ENCODE measurements at places on chromosomes 11 and 22. TPM values are rescaled to one million over a fixed set of nuclear protein-coding genes. Genes with fewer than 3 reads are reported as not detected.

GRCh38 chr11:16804104-16804947 lies 65.9 kb downstream of the C11orf58 start:
- no peaks in the 10 kb centered on the region for H3K4me1 ChIP-seq
- DNase-seq, result no peak
- H3K36me3 ChIP-seq, result no peaks in the 10 kb centered on the region
- no peak overlapping the region for H3K4me3 ChIP-seq

DNA sequence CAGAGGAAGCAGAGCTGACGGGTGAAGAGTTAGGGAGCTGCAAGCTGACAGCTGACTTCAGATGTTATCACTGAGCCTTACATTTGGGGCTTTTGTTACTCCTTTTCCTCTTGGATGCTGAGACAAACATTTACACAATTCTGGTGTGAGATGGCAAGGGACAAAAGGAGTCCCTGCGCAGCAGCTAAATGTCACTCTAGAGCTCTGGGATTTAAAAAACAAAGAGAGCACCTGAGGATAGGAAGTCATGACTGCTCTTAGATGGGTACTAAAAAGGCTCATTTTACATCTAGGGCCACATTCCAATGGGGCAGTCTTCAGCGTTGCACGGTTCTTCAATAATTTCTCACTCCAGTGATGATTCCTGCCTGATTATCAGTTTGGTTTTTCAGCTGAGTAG lies 204.5 kb downstream of the RAB38 start:
- no peak for DNase-seq
- H3K27ac ChIP-seq, result no peak overlapping the region
- H3K27me3 ChIP-seq, result no peaks in the 10 kb centered on the region
- no peak overlapping the region for H3K4me3 ChIP-seq
- 0 out of 2 replicates have a peak, but pooled peaks cover 7% of the 10 kb centered on the region for H3K4me1 ChIP-seq

DNA sequence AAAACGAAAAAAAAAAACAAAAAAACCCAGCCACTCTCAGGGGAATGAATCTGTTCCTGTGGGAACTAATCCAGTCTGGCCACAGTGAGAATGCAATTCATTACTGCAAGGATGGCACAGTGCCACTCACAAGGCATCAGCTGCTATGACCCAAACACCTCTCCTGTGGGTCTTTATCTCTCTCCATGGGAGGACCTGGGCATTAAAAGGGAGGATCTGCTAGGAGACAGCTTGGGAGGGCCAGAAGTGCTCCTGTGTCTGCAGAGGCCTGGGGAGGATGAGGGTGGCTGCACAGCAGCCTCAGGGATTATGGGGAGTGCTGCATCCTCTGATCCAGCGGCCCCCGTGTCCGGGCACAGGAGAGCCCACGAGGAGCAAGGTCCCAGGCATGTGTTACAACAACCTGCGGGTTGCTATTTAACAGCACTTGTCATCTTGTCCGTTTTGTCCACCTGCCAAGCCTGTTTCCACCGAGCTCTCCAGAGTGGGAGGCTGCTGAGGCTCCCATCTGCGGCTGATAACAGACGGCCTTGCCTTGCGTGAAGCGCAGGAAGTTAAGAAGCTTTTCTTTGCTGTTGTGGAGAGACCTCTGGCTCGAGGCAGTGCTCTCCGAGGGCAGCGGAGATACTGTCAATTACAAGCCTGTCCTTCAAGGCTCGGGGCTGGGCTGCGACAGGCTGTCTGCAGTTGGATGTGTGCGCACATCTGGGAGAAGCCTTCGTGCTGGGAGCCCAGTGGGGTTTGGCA lies 97.7 kb downstream of the NXPE2 start:
- no peaks in the 10 kb centered on the region for H3K36me3 ChIP-seq
- H3K4me3 ChIP-seq, result no peak overlapping the region
- no peak overlapping the region for H3K27ac ChIP-seq
- DNase-seq, result no peak
- H3K27me3 ChIP-seq, result peaks cover 8% of the 10 kb centered on the region

- no peak overlapping the region for H3K4me3 ChIP-seq
- H3K36me3 ChIP-seq, result no peaks in the 10 kb centered on the region
- H3K4me1 ChIP-seq, result no peaks in the 10 kb centered on the region
- no peak overlapping the region for H3K27ac ChIP-seq
- no peak for DNase-seq
These were observed 10.6 kb downstream of the ELF5 start for GRCh38 chr11:34502949-34503348.

Gene CNTF
- total RNA-seq, result 1.5 TPM

- no peak for DNase-seq
- H3K27ac ChIP-seq, result no peak overlapping the region
- no peaks in the 10 kb centered on the region for H3K36me3 ChIP-seq
- H3K4me1 ChIP-seq, result peaks cover 9% of the 10 kb centered on the region
- H3K4me3 ChIP-seq, result peak overlapping the region; percentile 55
- H3K27me3 ChIP-seq, result peaks cover 11% of the 10 kb centered on the region
These were observed 831 bp downstream of the CHST1 start for GRCh38 chr11:45664376-45665205.

GRCh38 chr11:102929972-102930371 lies 25.6 kb downstream of the MMP13 start:
- H3K4me3 ChIP-seq, result no peak overlapping the region
- H3K27ac ChIP-seq, result no peak overlapping the region
- no peaks in the 10 kb centered on the region for H3K36me3 ChIP-seq
- DNase-seq, result no peak

DNA sequence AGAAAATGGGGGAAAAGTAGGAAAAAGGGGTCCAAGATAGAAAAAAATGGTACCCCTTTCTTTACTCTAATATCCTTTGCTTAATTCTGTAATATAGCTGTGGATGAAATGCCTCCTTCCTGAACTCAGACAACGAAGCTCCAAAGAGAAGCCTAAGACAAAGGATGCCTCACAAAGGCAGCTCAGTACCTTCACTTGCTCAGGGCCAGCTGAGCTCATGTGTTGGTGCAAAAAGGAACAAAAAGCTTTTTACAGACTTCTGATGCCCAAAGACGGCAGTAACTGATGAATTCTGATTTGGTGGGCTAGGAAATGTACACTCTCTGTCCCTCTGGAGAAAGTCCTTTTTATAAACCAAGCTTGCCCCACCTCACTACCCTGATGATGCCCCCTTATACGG lies 77.5 kb downstream of the DENND5A start:
- no peaks in the 10 kb centered on the region for H3K4me1 ChIP-seq
- H3K4me3 ChIP-seq, result no peak overlapping the region
- H3K36me3 ChIP-seq, result peaks cover 39% of the 10 kb centered on the region
- no peaks in the 10 kb centered on the region for H3K27me3 ChIP-seq
- H3K27ac ChIP-seq, result no peak overlapping the region
- no peak for DNase-seq

GRCh38 chr11:34028425-34028824 lies 23.1 kb upstream of the CAPRIN1 start:
- H3K27ac ChIP-seq, result no peak overlapping the region
- no peak for DNase-seq
- no peaks in the 10 kb centered on the region for H3K36me3 ChIP-seq

Gene VWCE
- 12.3 TPM for total RNA-seq

Gene OR5A1
- total RNA-seq, result not detected

- H3K27ac ChIP-seq, result no peak overlapping the region
- H3K4me1 ChIP-seq, result peaks cover 12% of the 10 kb centered on the region
- peak overlapping the region; percentile 92 for H3K4me3 ChIP-seq
These were observed 1.4 kb downstream of the PNPLA2 start for GRCh38 chr11:819943-820649.

Gene PHETA2
- total RNA-seq, result 8.0 TPM

DNA sequence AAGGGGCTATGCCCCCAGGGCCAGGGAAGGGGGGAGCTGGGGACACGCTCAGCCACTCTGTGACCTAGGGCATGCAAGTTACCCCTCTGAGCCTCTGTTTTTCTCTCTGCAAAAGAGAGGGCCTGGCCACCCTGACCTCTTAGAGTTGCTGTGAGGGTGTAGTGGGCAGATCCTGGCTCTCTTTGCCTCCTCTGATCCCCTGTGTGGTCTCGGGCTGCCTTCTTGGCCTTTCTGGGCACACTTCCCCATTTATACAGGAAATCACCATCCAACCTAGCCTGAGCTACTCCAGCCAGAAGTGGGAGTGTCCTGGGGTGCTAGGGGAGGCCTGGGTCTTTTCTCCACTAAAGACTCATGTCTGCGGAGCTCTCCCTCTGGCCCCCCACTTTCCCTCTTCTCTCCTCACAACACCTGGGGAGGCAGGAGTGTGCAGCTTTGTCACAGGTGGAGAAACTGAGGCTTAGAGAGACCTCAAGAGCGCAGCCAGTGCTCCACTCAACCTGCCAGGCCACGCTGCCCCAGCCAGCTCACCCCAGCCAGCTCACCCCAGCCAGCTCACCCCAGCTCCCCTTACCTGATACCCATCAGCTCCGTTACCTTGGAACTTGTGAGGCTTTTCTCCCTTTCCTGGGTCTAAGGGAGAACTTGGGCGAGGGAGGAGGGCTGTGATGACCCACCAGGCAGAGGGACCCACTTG lies 1.4 kb downstream of the AIFM3 start:
- no peak overlapping the region for H3K27ac ChIP-seq
- DNase-seq, result no peak
- peaks cover 10% of the 10 kb centered on the region for H3K4me1 ChIP-seq
- no peaks in the 10 kb centered on the region for H3K36me3 ChIP-seq
- peak overlapping the region; percentile 39 for H3K4me3 ChIP-seq

GRCh38 chr11:133323354-133323753 lies 208.9 kb downstream of the OPCML start:
- H3K4me1 ChIP-seq, result peaks cover 2% of the 10 kb centered on the region
- DNase-seq, result no peak
- H3K4me3 ChIP-seq, result no peak overlapping the region
- no peaks in the 10 kb centered on the region for H3K36me3 ChIP-seq
- no peaks in the 10 kb centered on the region for H3K27me3 ChIP-seq

Gene TYR
- not detected for total RNA-seq

Gene MS4A4E
- not detected for total RNA-seq

GRCh38 chr22:41674846-41675340 lies 13.8 kb downstream of the SNU13 start:
- H3K4me1 ChIP-seq, result no peaks in the 10 kb centered on the region
- no peak for DNase-seq
- H3K27ac ChIP-seq, result no peak overlapping the region
- no peak overlapping the region for H3K4me3 ChIP-seq
- H3K36me3 ChIP-seq, result peaks cover 28% of the 10 kb centered on the region

Gene ALX4
- not detected for total RNA-seq

DNA sequence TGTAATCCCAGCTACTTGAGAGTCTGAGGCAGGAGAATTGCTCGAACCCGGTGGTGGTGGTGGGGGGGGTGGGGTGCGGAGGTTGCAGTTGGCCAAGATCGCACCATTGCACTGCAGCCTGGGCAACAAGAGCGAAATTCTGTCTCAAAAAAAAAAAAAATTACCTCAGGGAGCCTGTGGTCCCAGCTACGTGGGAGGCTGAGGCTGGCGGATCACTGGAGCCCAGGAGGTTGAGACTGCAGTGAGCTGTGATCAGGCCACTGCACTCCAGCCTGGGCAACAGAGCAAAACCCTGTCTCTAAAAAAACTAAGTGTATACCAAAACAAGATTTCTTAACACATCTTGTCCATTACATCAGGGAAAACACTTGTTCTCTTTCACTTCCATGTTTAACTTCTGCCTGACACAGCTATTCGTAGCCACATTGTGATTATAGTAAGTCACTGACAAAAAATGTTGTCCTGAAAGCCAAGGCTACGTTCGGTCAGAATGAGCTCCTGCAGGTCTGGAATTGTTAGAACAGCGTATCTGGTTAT lies 1.4 kb downstream of the TMEM80 start:
- no peaks in the 10 kb centered on the region for H3K27me3 ChIP-seq
- H3K36me3 ChIP-seq, result no peaks in the 10 kb centered on the region
- H3K27ac ChIP-seq, result no peak overlapping the region
- peaks cover 14% of the 10 kb centered on the region for H3K4me1 ChIP-seq
- DNase-seq, result no peak

Gene ASCL3
- total RNA-seq, result not detected

DNA sequence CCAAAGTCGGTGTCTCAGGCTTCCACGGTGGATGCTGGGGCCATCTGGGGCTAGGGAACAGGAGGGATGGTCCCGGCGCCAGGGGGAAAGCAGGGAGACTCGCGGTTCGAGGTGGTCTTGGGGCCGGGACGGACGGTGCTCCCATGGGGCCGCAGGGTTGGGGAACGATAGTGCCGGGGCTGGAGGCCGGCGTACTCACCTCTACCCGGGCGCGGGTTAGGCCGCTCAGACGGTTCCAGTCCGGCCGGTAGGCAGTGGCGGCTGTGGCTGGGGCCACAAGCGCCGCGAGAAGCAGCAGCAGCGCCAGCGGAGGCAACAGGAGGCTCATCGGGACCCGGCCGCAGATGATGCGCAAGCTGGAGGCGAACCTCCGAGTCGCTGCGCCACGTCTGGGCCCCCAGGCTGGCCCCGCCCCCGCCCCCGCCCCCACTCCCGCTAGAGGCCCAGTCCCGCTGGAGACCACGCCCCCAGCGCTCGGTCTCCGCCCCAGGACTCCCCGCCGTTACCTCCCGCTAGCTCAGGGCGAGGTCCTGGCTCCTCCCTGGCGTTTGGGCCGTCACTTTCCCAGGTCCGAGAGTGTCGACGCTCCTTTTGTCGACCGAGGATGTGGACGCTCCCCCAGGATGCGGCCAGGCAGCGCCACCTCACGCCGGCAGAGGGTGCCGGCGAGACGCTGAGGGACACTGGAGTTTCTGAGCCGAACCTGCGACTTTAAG lies at the start of gene SELENOM:
Gene SELENOM, minus strand, starts transcription at position 391 of the 716 bp plus-strand sequence. Its CDS starts 63 bp downstream, at position 328.
- no peak within 1 kb of the TSS for H3K27ac ChIP-seq
- H3K4me3 ChIP-seq, result peak within 1 kb of the TSS; percentile 69
- peaks cover 23% of the 10 kb centered on the region for H3K27me3 ChIP-seq
- DNase-seq, result peak; percentile 89
- peaks cover 12% of the 10 kb centered on the region for H3K4me1 ChIP-seq

Gene GNAZ
- total RNA-seq, result 9.6 TPM

Gene PKP3
- total RNA-seq, result 28.5 TPM

GRCh38 chr11:134118006-134118405 lies 49.1 kb downstream of the JAM3 start:
- H3K27me3 ChIP-seq, result no peaks in the 10 kb centered on the region
- no peak overlapping the region for H3K27ac ChIP-seq
- peaks cover 9% of the 10 kb centered on the region for H3K4me1 ChIP-seq
- no peak for DNase-seq
- no peak overlapping the region for H3K4me3 ChIP-seq
- no peaks in the 10 kb centered on the region for H3K36me3 ChIP-seq

- H3K27me3 ChIP-seq, result no peaks in the 10 kb centered on the region
- DNase-seq, result no peak
- no peak overlapping the region for H3K4me3 ChIP-seq
- no peaks in the 10 kb centered on the region for H3K36me3 ChIP-seq
- no peak overlapping the region for H3K27ac ChIP-seq
- H3K4me1 ChIP-seq, result no peaks in the 10 kb centered on the region
These were observed 1514.0 kb downstream of the FAM181B start for GRCh38 chr11:81219661-81220060.

- DNase-seq, result no peak
- no peaks in the 10 kb centered on the region for H3K36me3 ChIP-seq
- no peak overlapping the region for H3K4me3 ChIP-seq
- H3K27ac ChIP-seq, result no peak overlapping the region
- H3K4me1 ChIP-seq, result peaks cover 3% of the 10 kb centered on the region
These were observed 5.2 kb downstream of the TSPAN32 start for GRCh38 chr11:2306877-2307500.

DNA sequence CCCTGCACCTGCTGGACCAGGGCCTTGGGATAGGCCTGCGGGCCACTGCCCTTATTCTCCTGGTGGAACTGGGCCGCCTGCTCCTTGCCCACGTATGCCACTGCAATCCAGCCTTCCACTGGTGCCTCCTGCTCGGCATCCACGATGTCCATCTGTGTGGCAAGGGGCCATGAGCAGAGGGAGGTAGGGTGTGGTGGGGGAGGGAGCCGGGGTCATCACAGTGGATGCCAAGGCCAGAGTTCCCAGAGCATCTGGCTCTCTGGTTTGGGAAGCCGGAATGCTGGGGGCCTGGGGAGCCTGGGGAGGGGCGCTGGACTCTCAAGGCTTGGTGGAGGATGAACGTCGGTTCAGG lies 627 bp downstream of the RNF215 start:
- H3K27ac ChIP-seq, result no peak overlapping the region
- no peaks in the 10 kb centered on the region for H3K27me3 ChIP-seq
- no peak for DNase-seq

Gene DLG2
- total RNA-seq, result 17.0 TPM
